Thyroid gland (tissue), 4 donors: ENCODE measurements at places on chromosomes 4 and X.

- DNase-seq: no peak
Observed at GRCh38 chr4:175705407-175705806, 106.7 kb downstream of the GPM6A start.

DNA sequence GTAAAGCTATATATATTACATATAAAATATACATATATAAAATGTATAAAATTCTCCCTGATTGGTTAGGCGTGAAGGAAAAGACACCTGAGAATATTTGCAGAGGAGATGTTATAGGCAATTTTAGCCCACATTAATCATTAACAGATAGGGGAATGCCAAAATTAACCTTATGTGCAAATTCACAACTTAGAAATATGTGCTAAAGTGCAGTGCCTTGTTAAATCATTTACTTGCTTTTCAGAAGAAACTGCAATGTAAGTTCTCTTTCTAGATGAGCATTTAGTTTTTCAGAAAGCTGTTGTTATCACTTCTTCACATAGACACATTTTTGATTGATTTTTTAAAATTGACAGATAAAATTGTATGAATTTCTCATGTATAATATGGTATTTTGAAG, 5.6 kb downstream of the TASL start:
- no peak for DNase-seq

GRCh38 chrX:39820938-39821708, 276.6 kb downstream of the BCOR start:
- DNase-seq: peak; percentile 55

GRCh38 chr4:151099976-151100417, 569 bp downstream of the RPS3A start:
- no peak for DNase-seq

- DNase-seq: no peak
Observed at GRCh38 chrX:110087485-110088356, 84.8 kb downstream of the TMEM164 start.

- no peak for DNase-seq
Observed at GRCh38 chr4:41256131-41256739, 493 bp upstream of the UCHL1 start.

DNA sequence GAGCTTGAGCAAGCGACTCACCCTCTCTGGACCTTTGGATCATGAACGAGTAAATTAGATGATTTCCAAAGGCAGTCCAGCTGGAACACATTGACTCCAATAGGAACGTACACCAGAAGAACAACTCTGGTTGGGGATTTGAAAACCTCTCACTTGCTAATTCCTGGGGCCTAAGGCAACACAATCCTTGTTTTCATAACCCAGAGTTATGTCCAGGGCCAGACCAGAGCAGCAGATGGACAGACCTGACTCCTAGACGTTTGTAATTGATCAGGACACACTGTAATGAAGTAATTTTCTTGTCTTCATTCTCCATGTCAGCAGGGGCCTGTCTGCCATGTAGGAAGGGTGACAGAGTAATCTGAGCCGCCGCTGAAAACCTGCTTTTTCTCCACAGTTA, 283.9 kb downstream of the IDS start:
- no peak for DNase-seq

DNA sequence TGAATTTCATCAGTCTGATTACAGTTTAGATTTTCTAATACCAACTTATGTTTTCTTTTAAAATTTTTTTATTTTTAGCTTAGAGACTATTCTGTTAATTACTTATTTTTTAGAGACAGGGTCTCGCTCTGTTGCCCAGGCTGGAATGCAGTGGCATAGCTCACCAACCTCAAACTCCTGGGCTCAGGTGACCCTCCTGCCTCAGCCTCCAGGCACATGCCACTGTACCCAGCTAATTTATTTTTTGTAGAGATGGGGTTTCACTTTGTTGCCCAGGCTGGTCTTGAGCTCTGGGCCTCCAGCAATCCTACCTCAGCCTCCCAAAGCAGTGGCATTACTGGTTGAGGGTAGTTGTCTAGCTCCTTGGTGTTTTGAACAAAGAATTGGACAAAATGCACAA, 102.0 kb downstream of the KLHL8 start:
- peak; percentile 35 for DNase-seq

- DNase-seq: no peak
Observed at GRCh38 chr4:20044502-20044911, 207.2 kb upstream of the SLIT2 start.

DNA sequence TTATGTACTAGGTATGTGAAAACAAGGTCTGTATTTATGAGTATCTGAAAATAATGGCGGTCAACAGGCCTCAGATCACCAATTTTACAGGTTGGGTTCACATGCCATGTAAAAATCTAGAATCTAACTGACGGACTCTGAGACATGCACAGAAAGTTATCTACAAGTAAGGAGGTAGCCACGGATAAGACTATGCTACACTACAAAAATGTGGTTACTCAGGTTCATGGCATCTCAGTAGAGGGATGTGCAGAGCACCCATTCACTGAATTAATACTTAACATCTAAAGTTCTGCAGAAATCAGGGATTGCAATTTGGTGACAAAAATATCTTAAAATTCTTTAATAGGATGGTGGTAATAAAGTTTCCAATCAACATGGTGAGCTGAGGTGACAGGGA, 155.9 kb downstream of the APBB2 start:
- no peak for DNase-seq

- DNase-seq: no peak
Observed at GRCh38 chrX:81082649-81083048, 119.1 kb downstream of the HMGN5 start.

GRCh38 chrX:121755541-121755940, 708.1 kb downstream of the GLUD2 start:
- no peak for DNase-seq

DNA sequence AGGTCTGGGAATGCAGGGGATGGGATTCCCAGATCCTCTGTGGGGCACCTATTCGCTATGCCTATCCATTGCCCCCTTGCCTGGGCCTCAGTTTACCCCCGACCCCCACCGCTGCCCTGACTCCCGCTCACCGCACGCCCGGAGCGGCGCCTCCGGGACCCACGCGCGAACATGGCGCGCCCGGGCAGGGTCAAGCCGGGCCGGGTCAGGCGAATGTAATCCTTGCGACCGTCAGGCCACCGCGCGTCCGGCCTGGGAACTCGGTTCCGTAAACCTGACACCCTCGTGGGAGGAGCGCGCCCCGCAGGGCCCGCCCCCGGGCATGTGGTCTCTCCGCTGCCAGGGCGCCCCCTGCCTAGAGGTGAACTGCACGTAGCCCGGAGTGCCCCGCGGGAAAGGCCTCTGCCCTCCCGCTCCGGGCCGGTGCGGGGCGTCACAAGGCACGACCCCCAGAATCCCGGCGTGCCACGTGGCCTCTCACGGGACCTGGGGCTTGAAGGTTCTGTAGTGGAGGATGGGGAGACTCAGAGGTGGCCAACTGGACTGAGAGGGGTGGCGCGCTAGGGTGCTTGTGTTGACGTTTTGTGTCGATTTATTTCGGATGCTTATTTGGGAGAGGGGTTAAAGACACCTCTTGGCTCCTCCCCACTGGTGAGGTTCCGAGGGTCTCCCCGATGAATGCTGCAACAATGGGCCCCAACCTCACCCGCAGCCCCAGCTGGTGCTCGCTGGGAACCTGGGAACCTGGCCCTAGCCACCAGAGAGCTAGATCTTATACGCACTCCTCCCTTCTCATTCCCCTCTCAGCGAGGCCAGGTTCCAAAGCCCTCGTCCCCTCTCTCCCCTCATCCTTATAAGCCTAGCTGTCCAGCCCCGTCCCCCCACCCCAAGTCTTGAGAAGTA, at the start of gene PRICKLE3:
Gene PRICKLE3, minus strand, starts transcription at position 249 of the 903 bp plus-strand sequence. Its CDS starts 76 bp downstream, at position 173.
- DNase-seq: peak; percentile 87

GRCh38 chr4:105119356-105119755, 27.3 kb upstream of the TET2 start:
- DNase-seq: no peak

GRCh38 chrX:119374736-119375135, 24.4 kb upstream of the SLC25A43 start:
- DNase-seq: no peak
